ENCODE measurements at places on chromosomes 2 and 18.

GRCh38 chr2:201114846-201115245 lies 1.1 kb upstream of the CFLAR start:
- no peak for DNase-seq

GRCh38 chr2:36165132-36165531 lies 190.4 kb upstream of the CRIM1 start:
- no peak for DNase-seq

DNA sequence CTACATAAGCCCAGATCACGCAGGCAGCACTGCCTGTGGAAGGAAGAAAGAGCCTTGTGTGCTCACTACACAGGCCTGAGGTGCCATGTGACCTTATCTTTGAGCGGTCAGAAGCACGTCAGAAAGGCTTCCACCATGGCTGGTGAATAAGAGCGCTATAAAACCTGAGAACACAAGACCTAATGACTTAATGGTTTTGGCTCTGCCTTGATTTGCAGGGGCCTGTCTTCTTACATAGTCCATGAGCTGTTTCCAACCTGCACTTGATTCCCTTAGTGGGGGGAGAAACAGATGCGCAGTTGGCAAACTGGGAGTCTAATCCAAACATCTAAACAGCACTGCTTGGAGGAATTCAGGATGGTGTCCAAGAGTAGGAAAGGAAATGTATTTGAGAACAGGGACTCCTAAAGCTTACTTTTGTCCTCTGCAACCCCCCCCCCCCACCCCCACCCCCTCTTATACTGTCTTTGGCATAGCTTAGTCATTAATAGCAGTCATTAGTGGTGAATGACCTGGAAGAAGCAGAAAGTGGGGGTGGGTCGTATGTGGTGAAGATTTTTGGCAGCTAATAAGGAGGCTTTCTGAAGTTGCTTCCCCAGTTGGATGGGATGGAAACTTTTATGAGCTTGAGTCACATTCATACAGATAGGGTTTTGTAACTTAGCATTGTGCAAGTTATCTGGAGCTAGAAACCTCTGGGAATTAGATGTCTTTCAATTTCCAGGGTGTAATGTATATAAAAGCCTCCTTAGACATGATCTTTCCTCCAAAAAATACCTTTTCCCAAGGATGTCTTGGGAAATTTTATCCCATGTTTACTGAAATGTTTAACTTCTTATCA lies 454.1 kb downstream of the MEIS1 start:
- no peak for DNase-seq

DNA sequence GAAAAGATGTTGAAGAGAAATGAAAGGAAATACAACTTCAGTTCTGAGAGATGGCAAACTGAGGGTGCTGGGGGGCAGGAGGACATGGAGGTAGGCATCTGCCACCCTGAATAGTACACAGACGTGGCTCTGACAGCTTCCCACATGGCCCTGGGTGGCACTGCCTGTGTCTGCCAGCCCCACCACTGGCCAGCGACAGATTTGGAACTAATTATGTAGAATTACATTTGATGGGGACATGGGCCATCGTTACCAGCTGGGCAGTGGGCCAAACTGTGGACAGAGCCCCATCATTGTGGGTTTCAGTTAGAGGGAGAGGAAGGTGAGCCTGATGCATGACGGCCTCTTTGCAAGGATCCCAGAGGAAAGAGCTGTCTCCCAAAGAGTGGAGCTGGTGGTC lies 216.0 kb upstream of the HAAO start:
- no peak for DNase-seq

DNA sequence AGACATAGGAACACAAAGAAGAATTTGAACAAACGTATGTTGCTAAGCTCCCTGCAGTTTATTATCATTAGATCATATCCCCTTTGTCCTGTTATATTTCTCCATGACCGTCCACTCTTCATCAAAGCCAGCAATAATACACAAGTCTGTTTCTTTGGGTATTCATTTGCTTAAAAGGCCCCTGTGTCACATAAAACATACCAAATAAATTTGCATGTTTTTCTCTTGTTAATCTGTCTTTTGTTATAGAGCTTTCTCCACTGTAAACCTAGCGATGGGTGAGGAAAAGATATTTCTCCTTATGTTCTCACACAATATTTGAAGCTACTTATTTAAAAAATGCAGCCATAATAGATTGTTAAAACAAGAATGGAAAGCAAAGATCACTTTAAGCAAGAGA lies 42.9 kb upstream of the REL start:
- no peak for DNase-seq

- no peak for DNase-seq
These were observed 18.4 kb upstream of the TMEM17 start for GRCh38 chr2:62524293-62524941.

DNA sequence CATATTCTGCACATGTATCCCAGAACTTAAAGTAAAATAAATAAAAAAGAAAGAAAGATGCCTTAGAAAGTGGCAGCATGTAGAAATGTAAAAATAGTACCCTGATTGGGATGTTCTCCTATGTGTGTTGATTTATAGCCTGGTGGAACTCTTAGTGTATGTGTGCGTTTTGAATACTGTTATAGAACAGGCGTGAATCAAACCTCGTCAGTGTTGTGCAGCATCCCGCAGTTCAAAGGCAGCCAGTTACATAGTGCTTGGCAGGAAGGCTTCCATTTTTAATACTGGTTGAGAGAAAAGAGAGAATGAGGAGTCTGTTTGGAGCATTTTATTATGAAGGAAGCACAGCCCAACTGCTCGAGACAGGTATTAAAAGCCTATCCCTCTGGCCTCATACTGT lies 49.4 kb downstream of the TANC1 start:
- no peak for DNase-seq

DNA sequence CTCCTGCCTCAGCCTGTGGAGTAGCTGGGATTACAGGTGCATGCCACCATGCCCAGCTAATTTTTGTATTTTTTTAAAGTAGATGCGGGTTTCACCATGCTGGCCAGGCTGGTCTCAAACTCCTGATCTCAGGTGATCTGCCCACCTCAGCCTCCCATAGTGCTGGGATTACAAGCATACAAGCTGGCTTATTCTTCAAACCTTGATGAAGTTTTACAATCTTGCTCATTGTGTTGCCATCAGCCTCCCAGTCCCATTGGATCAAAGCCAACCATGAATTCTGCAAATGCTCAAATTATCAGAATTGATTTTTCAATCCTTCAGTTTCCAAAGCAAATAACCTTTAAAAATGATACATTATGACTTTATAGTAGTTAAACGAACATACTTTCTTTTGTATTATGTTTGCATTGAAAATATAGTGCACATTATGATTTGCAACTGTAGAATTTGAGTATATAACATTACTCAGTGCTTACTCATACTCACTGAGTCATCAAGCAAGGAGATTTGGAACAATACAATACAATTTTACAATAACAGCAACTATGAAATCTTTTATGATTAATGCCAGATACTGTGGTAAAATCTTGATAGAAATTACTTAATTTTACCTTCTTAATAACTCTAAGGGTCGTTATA lies 1491.9 kb upstream of the CELF4 start:
- DNase-seq, result no peak

DNA sequence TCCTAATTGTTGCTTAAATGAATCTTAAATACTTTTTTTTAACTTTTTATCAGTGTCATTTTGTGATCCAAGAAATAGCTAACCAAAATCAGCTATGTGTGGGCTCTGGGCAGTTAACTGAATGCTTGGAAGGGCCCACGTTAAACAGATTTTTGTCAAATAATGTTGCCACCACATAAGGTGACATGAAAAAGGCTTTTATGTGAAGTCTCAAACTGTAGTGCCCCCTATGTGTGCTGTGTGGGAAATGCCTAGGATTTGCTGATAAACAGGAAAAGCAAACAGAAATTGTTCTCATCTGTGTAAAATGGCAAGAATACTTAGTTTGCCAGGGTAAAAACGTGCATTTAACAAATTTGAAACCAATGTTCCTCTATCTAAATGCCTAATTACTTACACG lies 242.2 kb downstream of the ZNF516 start:
- DNase-seq, result no peak

- no peak for DNase-seq
These were observed 72.1 kb upstream of the ARL5A start for GRCh38 chr2:151900331-151900730.

DNA sequence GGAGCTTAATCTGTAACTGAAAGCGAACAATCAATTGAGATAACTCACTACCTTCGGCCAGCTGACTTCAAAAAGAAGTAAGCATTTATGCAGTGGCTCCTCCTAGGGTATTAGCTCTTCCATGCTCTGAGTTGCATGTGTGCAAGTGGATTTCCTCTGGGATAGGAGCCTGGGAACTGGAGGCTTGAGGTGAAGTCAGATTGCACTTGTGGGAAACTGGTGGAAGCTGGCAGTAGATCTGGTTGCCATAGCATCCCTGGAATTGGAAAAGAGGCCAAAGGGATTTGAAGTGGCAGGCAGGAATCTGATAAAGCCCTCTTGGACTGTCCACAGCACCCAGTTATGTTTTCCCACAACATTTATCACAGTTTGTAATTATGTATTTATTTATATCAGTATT lies 50.6 kb upstream of the FMNL2 start:
- DNase-seq, result no peak

DNA sequence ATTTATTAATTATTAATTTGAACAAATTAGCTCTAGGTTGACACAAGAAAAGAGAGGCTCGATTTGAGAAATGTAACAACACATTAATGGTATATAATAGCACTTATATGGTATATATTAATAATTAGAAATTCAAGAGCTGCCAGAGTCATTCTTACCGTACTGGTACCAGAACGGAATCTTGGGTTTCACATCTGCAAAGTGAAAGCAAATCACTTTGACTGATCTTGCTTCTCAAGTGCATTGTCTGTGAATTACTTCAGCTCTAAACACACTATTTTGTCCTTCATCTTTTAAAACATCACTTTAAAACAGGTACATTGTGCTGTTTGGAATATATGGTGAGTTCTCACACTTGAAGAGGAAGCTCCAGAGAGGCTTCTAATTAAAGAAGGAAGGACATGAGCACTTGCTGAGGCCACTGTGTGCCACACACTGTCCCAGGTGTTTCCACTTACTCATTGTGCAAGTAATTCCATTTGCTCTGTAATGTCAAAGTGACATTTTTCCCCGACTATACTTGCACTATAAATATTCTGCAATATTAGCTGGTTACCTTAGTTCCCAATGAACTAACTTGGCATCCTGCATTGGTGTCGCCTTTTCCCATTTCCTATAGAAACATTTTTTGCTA lies 85.8 kb downstream of the PLA2R1 start:
- no peak for DNase-seq

DNA sequence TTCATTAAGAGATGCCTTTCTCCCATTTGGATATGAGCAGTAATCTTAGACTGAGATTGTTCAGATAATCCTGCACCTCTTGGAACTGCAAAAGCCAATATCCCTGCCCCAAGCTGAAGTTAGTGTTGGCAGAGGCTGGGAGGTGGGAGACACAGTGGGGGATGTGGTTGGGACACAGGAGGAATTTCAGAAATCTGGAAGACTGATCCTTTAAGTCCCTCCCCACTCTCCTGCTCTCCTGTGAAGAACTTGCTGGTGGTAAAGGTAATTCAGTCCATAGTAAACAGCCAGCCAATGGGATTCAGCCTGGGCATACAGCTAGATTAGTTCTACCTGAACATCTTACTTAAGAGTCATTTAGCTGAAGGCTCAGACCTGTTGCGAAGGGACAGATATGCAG lies 50.0 kb upstream of the TMEM178A start:
- DNase-seq, result no peak

- peak; percentile 85 for DNase-seq
These were observed 156.4 kb upstream of the XPO1 start for GRCh38 chr2:61694312-61695274.

DNA sequence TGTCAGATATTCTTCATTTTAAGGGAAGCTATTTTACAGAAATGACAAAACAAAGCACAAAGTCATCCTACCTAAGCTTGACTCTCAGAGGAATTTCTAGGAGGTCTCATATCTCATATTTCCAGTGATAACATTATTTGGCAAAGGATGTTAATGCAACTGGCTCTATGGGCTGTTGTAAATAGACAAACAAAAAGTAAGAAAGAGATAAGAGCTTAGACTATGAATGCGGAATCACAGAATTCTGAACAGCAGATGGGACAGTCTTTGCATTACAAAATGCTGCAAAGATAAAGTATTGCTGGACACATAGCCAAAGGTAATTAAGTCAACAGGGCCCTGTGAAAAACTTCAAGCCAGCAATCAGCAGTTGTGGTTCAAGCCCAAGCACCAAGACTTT lies 23.9 kb downstream of the PIAS2 start:
- DNase-seq, result no peak

DNA sequence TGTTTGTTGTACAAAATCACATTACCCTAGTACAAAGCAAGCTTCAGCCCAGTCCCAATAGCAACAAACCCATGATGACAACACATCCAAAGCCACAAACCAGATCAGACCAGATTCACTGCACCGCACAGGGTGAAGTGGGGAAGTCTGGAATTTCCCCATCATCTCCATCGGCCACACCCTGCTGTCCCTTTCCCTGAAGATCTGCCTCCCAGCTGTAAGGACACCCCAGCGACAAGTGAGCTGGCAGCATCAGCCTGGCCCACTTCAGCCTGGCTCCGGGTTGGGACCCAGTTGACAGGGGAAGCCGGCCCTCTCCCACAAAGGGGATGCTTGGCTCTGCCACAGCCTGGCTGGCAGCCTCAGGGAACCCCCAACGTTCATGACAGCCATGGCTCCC lies 207.6 kb downstream of the MGAT5 start:
- peak; percentile 47 for DNase-seq

DNA sequence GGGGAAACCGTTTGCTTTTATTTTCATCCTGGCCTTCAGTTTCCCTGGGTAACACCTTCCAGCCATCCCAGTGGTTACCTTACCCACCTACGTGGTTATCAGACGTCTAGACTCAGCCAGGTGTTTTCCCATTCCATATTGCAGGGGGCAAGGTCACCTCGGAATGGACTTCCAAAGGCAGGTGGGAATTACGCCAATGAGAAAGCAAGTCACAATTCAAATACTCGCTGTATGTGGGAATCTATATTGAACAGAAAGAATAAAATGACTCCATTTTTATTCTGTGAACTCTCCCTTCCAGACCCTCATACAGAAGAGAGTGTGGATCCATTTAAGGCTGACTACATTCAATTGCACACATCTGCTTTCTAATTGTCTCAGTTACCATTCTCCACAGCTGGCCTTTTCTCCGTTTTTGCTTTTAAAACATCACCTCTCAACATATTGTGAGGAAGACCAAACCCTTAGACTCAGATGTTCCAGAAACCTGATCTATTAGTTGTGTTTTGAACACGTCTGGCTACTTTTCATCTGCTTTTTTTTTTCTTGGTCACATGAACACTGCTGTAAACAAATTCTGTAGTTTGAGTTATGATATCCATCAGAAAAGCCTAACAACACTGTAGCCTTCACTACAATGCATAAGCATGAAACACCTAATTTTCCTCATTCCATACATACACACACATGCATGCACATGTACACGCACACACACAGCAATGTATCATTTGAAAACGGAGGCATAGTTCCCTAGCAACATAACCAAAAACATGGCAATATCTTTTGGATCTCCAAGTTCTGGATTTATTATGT lies 59.8 kb downstream of the BCL2 start:
- DNase-seq, result no peak

GRCh38 chr2:173898178-173898668 lies 67.0 kb downstream of the SP3 start:
- DNase-seq, result no peak

- no peak for DNase-seq
These were observed 65.7 kb upstream of the DARS1 start for GRCh38 chr2:136051001-136051724.

Data from H54 (cell line).